ENCODE measurements at places on chromosomes 4 and X. TPM values are rescaled to one million over a fixed set of nuclear protein-coding genes. Genes with fewer than 3 reads are reported as not detected.

Gene KLHL4
- under 0.01 TPM for total RNA-seq

Gene CT45A1
- total RNA-seq: not detected

Gene NDUFB11
- 36.3 TPM for total RNA-seq

Gene CFI
- 0.61 TPM for total RNA-seq

Gene RGN
- 4.0 TPM for total RNA-seq

Gene SGMS2
- total RNA-seq: 240 TPM

Gene GAGE2A
- not detected for total RNA-seq

Gene SULT1E1
- total RNA-seq: not detected

Gene FAT4
- total RNA-seq: 117 TPM

Gene FOXR2
- total RNA-seq: not detected

Gene UGT2A1
- total RNA-seq: not detected

Gene DOK7
- total RNA-seq: not detected

Gene FAM47A
- not detected for total RNA-seq
